AG04450 (cell line): ENCODE measurements at places on chromosomes 3 and 15.

DNA sequence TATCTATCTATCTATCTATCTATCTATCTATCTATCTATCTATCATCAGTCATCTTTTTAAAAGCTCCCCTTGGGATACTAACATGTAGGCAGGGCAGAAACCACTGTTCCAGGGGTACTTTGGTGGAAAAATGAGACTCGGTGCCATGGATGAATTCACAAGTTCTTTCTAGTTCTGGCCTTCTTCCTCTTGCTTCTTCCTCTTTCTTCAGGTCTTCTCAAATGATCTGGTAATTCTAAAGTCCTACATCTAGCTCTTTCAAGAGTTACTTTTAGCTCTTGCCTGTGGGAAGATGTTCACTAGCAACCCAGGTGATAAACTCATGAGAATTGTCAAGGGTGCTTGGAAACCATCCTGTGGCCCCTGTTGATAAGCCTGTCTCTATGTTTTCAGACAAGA, 168.5 kb upstream of the TBC1D5 start:
- DNase-seq = no peak

GRCh38 chr3:146035366-146035765, 125.6 kb downstream of the PLOD2 start:
- DNase-seq = no peak

GRCh38 chr15:101540480-101541239, 51.2 kb upstream of the PCSK6 start:
- no peak for DNase-seq

GRCh38 chr3:126912027-126912422, 70.9 kb upstream of the PLXNA1 start:
- DNase-seq = no peak

DNA sequence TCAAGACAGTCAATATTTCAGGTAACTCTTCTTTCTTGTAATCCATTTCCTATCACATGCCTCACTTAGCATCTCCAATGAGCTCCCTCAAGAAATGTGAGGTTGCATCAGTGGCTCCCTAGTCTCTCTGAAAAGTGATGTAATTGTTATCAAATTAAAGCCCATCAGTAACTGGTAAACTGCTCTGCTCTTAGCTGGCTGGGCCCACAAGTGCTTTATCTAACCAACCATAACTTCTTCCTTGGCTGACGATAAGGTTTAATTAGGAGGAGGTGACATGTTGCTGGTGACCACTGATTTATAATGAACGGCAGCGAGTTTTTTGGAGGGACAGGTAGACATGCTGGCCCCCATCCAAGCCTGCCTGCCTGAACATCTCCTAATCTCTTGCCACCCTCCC, 79.6 kb downstream of the RTP4 start:
- DNase-seq = no peak

GRCh38 chr3:184711493-184712247, at the start of gene MAGEF1:
Gene MAGEF1, minus strand, starts transcription at chr3:184712064. Its CDS starts 243 bp downstream, at chr3:184711821.
- peak; percentile 48 for DNase-seq

DNA sequence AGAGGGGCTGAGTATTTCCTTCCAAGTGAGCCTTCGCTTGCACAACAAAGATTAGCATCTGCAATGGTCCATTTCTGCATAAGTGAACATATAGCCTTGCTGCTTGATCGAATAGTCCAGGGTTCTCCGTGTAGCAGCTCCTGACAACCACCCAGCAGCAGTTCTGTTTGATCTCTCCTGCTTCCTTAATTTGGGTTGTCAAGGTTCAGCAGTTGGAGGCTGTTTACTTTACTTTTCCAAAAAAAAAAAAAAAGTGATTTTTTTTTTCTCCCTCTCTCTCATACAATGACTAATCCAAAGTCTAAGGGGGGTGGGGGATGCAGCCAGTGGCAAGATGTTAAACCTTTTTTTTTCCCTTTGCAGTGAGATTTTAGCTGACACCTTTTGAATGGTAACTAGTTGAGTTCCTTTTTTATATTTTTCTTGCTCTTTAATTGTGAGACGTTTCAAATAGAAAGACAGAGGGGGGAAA, 3.6 kb downstream of the FOXP1 start:
- no peak for DNase-seq

DNA sequence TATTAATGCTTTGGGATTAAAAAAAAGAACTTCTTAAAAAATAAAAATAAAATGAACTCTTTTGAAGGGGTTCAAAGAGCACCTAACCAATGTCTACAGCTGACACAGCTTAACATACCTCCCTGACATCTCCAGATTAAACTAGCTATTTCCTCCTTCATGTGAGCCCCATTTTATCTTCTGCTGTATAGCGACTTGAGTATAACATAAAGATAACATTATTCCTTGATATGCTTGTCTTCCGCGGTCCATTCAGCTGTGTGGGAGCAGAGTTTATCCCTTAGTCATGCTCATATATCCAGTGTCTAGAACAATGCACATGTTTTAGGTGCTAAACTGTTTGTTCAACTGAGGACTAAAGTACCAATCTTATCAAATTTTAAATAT, 7.8 kb upstream of the CHRM5 start:
- DNase-seq = no peak

DNA sequence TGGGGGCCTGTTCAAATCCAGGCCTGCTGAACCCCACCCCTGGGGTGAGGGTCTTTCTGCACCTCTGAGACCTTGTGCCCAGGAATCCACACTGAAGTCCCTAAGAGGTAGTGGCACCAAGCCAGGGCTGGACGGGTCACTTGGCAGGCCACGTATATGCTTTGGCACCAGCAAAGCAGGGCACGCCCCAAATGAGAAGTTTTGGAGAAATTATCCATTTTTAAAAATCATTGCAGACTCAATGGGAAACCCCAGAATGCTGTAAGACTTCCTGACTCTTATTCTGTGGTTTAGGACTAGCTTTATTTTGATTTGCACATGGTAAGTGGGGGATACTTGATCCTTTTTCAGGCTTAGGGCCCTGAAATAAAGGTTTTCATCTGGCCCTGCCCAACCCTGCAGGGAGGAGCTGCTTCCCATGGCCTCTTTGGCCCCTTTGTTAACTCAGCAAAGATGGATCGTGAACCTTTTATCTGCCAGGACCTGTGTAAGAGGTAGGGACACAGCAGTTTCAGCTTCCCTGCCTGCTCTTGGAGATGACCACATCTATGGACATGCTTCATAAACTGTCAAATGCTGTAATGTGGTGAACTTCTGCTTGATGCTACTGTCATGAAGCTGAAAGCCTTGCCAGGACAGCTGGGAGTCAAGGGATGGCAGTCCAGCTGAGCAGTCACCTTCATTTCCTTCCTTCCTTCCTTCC, 88.0 kb downstream of the HMG20A start:
- DNase-seq = no peak

GRCh38 chr3:41836360-41837134, 125.4 kb downstream of the ULK4 start:
- DNase-seq = no peak

DNA sequence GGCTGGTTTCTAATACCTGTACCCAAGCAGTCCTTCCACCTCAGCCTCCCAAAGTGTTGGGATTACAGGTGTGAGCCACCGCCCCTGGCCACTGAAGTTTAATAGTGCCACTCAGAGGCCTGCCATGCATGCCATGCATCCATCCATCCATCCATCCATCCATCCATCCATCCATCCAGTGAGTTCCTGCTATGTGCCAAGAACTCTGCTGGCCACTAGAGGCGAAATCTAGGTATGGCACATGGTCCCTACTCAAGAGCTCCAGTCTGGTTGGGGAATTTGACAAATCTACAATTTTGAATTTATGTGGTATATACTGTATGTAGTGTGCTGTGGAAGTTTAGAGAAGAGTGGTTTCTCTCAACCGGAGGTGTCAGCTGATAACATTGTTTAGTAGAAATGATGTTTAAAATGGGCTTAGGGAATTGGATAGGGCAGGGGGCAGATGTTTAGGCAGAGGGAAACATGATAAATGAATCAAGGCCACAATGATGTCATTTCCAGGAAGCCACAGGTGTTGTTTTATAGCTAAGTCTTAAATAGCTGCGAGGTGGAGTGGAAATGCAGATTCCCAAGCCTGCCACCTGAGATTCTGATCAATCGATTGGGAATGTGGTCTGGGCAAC, 384.4 kb upstream of the C2CD4B start:
- DNase-seq = no peak

- no peak for DNase-seq
These were observed 50.6 kb upstream of the SLC6A1 start for GRCh38 chr3:10941972-10942371.

- DNase-seq = no peak
These were observed 17.0 kb downstream of the EOGT start for GRCh38 chr3:68996356-68996995.

DNA sequence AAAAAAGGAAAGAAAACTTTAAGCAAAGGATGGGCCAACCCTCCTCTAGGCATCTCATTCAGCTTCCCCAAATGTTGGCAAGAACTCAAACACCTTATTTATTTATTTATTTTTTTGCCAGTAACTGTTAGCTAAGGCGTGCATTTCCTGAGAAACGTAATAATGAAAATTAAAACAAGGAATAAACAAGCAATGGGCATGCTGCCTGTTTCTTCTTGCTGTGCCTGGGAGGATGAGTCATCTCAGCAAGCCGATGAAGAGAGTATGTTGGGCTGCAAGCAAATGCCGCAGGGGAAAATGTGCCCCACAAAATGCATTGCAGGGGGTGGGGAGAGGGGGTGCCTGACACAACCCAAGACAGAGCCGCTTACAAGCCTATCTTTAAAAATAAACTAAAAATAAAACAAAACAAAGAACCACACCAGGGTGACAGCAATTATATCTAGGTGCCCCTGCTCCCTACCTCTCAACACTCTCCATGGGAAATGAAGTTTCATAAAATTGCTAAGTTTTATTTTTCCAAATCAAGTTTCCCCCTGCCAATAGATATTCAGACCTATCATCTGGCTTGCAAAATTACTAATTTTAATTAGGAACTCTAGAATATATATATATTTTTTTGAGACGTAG, 40.3 kb downstream of the EIF4E3 start:
- peak; percentile 57 for DNase-seq

GRCh38 chr15:93759629-93760028, 471.7 kb upstream of the MCTP2 start:
- DNase-seq = no peak

DNA sequence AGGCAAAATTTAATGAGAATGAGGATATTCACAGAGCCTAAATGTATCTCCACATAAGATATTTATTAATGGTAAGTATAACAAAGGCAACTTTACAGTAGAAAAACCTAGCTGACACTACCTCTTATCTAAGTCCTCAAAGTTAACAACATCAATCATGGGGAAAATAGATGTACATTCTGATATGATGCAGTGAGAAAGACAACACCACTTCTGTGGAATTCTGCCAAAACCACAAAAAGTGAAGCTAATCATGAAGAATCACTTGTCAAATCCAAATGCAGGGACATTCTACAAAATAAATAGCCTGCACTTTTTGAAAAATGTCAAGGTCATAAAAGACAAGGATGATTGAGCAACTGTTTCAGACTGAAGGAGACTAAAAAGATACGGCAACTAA, 27.5 kb upstream of the EOMES start:
- no peak for DNase-seq

GRCh38 chr3:58271901-58272501, 34.0 kb upstream of the RPP14 start:
- peak; percentile 71 for DNase-seq

DNA sequence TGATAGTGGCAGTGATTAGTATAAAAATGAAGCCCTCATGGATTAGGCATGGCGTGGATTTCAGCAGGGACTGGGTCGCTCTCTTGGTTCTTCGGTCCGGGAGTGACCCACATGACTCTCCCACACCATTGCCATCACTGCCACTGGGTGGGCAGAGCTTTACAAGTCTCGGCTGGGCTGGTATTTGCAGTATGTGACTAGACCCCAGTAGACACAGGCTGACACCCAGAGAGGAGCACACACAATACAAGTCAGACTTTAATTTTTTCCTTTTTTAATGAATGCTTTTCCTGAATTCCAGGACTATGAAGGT, 1.5 kb downstream of the SV2B start:
- no peak for DNase-seq
